ENCODE measurements at places on chromosomes 16 and 17.

DNA sequence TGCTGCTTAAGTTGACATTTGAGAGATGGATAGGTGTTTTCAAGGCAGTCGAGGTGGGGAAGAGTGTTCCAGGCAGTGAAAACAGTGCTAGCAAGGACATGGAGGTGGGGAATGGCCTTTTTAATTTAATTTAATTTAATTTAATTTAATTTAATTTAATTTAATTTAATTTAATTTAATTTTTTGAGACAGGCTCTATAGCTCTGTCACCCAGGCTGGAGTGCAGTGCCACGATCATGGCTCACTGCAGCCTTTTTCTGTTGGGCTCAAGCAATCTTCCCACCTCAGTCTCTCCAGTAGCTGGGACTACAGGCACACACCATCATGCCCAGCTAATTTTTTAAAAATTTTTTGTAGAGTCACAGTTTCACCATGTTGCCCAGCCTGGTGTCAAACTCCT, 32.2 kb upstream of the CACNG4 start:
- H3K27ac ChIP-seq, result no peak overlapping the region
- no peak overlapping the region for H3K4me3 ChIP-seq
- no peaks in the 10 kb centered on the region for H3K27me3 ChIP-seq
- no peaks in the 10 kb centered on the region for H3K4me1 ChIP-seq

- DNase-seq, result no peak
- H3K4me1 ChIP-seq, result peaks cover 6% of the 10 kb centered on the region
- H3K36me3 ChIP-seq, result peaks cover 5% of the 10 kb centered on the region
- H3K27me3 ChIP-seq, result peaks cover 18% of the 10 kb centered on the region
- peak overlapping the region; percentile 85 for H3K4me3 ChIP-seq
- H3K27ac ChIP-seq, result no peak overlapping the region
These were observed 946 bp downstream of the STUB1 start for GRCh38 chr16:680967-681745.

DNA sequence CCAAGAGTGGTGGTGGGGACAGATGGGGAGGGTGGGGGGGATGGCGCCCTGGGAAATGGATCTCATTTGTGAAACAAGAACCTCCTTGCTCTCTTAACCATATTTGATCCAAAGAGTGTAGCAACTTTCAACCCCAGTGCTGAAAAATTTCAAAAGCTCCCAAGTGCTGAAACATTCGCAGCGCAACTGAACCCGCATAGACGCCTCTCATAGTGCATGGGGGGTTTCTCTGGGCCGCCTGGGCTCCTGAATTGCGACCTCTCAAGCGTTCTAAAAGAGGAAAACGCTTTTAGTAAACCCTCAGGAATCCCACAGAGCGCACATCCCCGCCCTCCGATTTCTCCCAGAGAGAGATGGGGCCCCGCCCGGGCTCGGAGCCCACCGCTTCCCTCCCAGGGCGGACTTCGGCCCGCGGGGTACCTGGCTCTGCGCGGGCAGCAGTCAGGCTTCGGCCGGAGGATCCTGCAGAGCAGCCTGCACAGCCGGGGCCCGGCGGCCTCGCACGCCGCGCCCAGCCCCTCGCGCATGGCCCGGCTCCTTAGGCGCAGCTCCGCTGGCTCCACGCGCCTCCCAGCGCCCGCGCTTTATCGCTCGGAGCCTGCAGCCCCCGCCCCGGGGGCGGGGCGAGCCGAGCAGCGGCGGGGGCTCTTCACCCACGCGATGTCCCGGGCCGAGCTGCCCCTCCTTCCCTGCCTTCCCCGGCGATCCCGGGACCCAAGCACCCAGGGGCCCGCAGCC, 7.0 kb downstream of the NOS2 start:
- H3K27me3 ChIP-seq, result peaks cover 18% of the 10 kb centered on the region
- peak; percentile 39 for DNase-seq

DNA sequence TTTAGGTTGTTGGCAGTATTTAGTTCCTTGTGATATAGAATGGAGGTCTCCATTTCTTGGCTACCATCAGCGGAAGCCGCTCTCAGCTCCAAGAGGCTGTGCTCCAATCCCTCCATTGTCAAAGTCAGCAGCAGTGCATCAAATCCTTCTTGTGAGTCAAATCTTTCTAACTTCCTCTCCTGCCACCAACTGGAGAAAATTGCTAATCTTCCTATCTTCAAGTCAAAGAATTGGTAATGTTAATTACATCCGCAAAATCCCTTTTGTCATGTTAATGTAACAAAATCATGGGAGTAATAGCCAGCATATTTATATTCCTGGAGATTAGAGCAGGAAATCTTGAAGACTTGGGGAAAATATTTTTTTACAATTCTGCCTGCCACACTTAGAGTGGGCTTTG, 436.4 kb upstream of the DYNLRB2 start:
- H3K4me3 ChIP-seq, result no peak overlapping the region
- no peaks in the 10 kb centered on the region for H3K4me1 ChIP-seq
- no peaks in the 10 kb centered on the region for H3K36me3 ChIP-seq
- no peak for DNase-seq
- no peak overlapping the region for H3K27ac ChIP-seq
- H3K27me3 ChIP-seq, result peaks cover 4% of the 10 kb centered on the region
